ENCODE measurements at places on chromosomes 7 and 10.
A peak's percentile ranks its signal among the peaks of the same experiment; 100 is the strongest.

DNA sequence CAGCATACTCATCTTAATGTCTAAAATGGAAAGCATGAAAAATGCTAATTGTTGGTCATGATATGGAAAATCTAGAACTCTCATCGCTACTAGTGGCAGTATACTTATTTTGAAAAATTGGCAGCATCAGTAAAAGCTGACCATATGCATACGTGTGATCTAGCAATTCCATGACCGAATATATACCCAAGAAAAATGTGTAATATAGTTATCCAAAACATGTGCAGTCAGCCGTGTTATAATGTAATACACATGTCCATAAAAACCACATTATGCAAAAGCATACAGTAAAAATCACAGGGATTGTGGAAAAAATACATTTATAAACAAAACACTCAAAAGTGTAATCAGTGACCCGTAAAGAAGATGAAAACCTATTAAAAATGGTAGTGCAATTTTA lies 439.0 kb downstream of the SH2D4B start:
- DNase-seq: no peak

GRCh38 chr7:64515781-64516180 lies 47.1 kb downstream of the ZNF680 start:
- DNase-seq: peak; percentile 18

- DNase-seq: peak; percentile 96
These were observed 42.5 kb downstream of the PPP1R3C start for GRCh38 chr10:91590142-91590903.

GRCh38 chr7:146150153-146150552 lies 33.6 kb downstream of the CNTNAP2 start:
- DNase-seq: peak; percentile 60

GRCh38 chr7:1242606-1243289 lies 10.1 kb downstream of the UNCX start:
- no peak for DNase-seq

Measured in cardiac fibroblast (primary cell).